Activated CD8-positive, alpha-beta memory T cell treated with anti-CD3 and anti-CD28 coated beads for 4 hours (primary cell): ENCODE measurements at places on chromosomes 6 and 20.

GRCh38 chr6:9933677-9934076 is 481.2 kb downstream of the TFAP2A start:
- DNase-seq = no peak

GRCh38 chr6:170139531-170139930 is 151.3 kb downstream of the DLL1 start:
- DNase-seq = no peak

DNA sequence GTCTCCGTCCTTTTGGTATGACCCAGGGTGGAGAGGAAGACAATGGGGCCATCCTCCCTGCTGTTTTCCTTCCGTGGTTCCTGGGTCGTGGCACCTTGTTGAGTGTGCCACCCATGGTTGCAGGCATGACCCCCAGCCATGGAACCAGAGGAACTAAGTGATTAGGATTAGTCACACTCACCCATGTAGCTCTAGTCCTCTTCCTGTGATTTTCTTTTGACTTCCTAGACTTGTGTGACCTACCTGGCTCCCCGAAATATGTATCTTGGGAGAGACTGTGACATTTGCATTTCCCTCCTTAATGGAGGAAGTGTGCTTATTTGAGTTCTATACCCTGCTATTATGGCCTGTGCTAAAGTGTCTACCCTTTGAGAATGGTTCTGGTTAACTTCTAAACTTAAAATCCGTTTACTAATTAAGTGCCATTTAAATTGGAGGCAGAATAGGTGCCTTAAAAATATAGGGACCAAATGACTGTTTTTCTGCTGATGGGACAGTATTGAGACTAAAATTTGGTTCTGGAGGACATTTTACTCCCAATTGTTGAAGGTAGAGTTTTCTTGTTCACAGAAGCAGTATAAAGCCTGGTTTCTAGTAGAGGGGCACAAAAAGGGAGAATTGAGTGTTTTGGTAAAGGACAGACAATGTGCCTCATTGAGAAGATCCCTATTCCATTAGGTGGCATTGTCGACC is 545.6 kb downstream of the HDGFL1 start:
- no peak for DNase-seq

GRCh38 chr6:27693766-27694546 is 218.2 kb downstream of the OR2B2 start:
- no peak for DNase-seq

DNA sequence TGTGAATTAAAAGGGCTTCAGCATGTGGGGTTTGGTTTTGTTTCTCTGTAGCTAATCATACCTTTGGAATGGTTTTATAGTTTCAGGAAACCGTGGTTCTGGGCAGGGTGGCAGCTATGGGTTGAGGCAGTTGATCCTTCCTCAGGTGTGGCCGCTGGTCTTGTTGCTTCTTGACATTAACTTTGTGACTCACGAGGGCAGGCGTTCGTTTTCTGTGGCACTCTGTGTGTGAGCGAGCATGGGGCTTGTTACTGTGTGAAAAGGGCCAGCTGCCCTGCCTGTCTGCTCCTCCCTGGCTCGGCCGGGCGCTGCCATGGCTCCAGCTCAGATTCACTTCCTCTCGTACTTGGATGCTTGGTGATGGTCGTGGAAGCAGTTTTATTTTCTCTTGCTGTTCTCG is 16.2 kb downstream of the DNAJC5 start:
- no peak for DNase-seq

- no peak for DNase-seq
Measured at GRCh38 chr6:52010145-52010544, 77.3 kb downstream of the PKHD1 start.

DNA sequence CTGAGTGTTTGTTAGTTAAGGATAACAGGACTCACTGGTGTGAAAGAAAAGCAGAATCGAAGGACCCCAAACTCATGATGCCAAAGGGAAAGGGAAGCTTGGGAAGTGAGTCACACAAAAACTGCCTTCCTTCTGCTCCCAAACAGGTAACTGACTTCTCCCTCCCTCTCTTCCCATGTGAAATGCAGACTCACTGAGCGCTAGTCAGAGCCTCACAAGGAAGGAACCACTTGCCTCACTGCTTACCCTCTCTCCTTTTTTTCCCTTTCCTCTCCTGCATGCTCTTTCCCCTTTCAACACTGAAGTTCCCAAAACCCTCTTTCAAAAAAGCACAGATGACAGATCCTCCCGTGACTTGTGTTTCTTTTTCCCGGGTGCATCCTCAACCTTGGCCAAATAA is 56.4 kb downstream of the LYRM4 start:
- no peak for DNase-seq

DNA sequence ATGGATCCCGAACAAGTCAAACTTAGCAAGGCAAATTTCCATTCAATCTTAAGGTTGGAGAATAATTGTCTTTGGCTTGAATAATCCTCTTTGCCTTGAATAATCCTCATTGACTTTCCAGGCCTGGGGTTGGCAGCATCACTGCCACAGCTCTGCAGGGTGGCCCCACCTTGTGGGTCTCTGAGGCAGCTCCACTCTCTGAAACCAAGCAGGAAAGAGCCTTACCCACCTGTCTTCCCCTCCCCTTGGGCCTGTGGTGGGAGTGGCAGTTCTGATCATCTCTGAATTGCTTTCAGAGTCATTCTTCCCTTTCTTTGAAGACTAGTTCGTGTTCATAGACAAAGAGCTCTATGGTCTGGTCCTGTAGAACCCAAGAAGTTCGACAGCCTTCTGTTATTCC is 47.5 kb downstream of the KCNQ5 start:
- DNase-seq = no peak

DNA sequence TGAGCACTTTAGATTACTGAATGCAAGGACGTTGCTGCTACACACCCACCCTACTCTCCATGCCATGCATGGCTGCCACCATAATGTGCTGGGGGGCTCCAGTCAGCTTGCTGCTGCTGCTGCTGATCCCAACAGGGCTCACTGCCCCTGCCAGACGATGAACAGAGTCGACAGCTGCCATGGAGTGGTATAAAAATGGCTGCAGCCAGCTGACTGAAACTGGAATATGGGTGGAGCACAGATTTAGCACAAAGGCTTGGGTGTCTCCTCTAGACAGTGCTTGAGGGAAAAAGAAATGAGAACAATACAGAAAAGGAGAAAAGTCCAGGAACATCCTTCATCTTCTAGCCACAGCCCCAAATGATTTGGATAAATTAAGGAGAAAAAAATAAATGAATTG is 150.7 kb downstream of the PDSS2 start:
- no peak for DNase-seq

- no peak for DNase-seq
Measured at GRCh38 chr6:17276766-17277165, 4.4 kb upstream of the RBM24 start.

DNA sequence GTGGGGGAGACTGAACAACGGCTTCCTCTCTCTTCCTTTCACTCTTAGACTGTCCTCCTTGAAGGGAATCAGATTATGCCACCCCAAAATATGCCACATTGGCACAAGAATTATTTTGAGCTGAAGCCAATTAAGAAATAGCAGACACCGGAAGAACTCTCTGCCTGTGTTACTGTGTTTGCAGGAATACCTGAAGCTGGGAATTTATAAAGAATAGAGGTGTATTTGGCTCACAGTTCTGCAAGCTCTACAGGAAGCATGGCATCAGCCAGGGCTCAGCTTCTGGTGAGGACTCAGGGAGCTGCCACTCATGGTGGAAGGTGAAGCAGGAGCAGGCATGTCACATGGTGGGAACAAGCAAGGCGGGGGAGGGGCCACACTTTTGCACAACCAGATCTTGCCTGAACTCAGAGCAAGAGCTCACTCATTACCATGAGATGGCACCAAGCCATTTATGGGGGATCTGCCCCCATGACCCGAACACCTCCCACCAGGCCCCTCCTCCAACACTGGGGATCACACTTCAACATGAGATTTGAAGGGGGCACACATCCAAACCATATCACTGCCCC is 46.0 kb downstream of the PCNA start:
- DNase-seq = no peak

GRCh38 chr6:140445474-140446004 is 1071.1 kb upstream of the CITED2 start:
- DNase-seq = no peak

GRCh38 chr6:49284180-49284579 is 178.9 kb downstream of the MMUT start:
- DNase-seq = no peak

GRCh38 chr6:157442291-157442690 is 61.3 kb downstream of the ZDHHC14 start:
- DNase-seq = no peak

- no peak for DNase-seq
Measured at GRCh38 chr20:37928996-37929682, 26.2 kb downstream of the VSTM2L start.

- DNase-seq = no peak
Measured at GRCh38 chr6:165146456-165146855, 162.9 kb downstream of the C6orf118 start.

- no peak for DNase-seq
Measured at GRCh38 chr6:38604700-38605099, 35.0 kb downstream of the BTBD9 start.

DNA sequence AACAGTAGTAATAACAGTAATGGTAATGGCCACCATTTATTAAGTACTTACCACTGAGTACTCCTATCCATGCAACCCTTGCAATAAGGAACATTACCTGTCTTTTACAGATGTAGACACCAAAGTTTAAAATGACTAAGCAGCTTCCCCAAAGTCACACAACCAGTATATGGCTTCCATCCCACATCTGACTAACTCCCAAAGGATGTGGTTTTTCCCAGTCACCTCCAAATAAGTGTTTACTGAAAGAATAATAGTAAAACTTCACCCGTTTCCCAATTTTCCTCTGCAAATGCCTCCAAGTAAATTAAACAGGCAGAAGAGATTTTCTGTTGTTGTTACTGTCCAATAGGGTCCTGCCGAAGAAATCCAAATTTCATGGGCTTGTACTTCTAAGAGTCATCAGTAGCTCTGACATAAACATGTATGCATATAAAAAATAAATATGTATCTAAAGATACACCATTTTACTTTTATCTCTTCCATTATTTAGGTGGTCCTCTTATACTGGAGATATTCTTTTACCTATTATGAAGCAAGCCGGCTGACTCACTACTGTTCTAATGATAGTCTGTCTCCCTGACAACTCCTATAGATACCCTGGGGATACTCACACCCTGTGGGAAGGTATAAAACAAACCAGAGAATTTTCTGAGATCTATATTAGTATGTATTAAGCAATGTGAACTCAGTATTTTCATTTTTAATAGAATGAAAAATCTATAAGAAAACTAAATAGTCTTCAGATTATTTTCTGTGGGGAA is 77.9 kb upstream of the ID4 start:
- DNase-seq = no peak

- no peak for DNase-seq
Measured at GRCh38 chr6:32171234-32171633, 4.7 kb downstream of the AGPAT1 start.

GRCh38 chr20:49482621-49483017 is at the start of gene KCNB1:
TSS of gene KCNB1 (minus strand) at chr20:49482668. CDS start at chr20:49482480, 188 bp downstream.
- DNase-seq = no peak

- no peak for DNase-seq
Measured at GRCh38 chr6:123655521-123656306, 19.0 kb upstream of the TRDN start.

DNA sequence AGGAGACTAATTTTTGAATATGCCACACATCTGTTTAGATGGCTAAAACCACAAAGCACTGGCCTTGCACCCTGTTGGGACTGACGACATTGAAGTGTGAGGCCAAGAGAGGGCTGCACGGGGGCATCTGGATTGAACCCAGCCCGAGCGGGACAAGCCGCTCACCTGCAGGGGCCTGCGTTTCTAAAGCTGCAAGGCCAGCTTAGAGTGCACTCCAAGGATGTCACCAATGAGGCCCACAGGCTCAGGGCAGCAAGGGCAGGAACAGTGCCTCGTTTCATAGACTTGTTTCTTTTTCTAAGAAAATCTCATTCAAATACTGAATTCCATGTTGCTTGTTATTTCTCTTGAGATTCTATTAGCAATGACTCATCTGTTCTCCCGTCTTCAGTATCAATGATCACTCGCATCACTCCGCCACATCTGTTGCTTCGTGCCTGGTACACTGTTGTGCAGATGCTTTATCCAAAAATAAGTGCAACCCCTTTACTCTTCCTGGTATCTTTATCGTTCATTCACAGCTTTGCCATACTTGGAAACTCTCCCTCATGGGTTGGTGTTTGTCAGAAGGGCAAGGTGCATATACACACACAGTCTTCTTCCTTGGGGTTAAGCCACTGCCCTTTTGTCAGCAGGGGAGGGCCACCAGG is 120.1 kb downstream of the IRF4 start:
- DNase-seq = no peak

DNA sequence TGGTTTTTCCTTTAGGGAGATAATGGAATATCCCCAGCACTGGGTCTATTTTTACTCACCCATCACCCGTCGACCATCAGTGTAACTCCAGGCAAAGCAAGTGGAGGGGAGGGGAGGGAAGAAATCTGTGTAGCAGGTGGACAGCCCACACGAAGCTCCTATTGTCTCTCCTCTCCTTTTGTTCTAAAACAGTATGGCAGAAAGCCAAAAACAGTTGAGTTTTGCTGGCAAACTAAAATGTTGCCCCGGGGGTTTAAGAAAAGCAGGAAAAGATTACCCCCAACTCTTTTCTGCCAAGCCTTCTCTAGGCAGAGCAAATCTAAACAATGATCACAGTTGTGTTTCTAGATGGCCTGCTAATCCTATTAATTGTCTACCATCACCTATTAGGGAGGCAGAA is 89.7 kb downstream of the PREP start:
- no peak for DNase-seq

GRCh38 chr20:56900252-56900651 is 271.1 kb downstream of the TFAP2C start:
- no peak for DNase-seq

GRCh38 chr20:10007747-10008146 is 27.0 kb upstream of the ANKEF1 start:
- no peak for DNase-seq

DNA sequence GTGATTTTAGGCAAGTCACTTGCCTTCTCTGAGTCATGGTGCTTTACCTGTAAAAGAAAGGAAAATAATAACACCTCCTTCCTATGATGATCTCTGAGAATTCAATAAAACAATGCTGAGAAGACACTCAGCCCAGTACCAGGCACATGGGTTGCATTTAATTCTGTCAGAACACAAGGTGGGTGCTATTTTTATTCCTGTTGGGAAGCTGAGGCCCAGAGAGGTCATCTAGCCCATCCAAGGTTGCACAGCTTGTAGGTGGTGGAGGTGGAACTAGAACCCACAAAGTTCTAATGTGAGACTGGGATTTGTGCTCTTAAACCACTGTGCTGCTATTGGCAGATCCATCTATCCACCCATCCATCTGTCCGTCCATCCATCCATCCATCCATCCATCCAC is 39.6 kb upstream of the PTGIS start:
- DNase-seq = no peak
